KG1 (cell line): ENCODE measurements at places on chromosomes 6 and 20.

DNA sequence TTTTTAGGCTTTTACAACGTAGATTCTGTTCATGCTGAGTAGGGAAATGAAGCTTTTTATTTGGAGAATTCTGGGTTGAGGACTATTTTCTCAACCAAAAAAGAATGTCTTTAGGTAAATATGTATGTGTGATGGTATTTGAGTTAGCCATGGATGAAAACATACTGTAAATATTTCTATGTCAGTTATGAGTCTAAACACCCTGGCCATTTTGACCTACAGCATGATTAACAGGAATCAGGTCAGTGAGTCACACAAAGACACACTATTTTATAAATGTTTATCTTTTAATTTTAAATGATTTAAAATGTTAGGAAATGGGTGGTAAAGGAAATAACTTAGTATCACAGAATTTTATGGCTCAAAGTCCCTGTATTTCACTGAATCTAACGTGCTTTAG, 851.7 kb upstream of the MAP3K7 start:
- no peak for DNase-seq

DNA sequence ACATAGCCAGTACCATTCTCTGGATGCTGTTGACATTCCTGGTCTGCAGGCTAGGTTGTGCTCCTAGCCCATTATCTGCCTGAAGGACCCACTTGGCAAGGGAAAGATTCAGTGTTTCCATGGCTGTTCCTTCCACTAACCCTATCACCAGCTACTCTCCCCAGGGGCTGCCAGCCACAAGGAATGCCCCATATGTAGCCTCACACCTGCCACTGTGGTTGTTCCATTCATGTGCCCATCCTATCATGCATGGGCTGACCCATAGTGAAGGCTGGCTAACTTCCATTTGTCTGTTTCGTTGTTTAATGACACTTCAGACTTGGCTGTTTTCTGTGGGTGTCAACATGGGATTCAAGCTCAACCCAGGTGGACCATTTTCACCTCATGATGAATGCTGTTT, 25.6 kb upstream of the HLA-A start:
- DNase-seq = no peak

DNA sequence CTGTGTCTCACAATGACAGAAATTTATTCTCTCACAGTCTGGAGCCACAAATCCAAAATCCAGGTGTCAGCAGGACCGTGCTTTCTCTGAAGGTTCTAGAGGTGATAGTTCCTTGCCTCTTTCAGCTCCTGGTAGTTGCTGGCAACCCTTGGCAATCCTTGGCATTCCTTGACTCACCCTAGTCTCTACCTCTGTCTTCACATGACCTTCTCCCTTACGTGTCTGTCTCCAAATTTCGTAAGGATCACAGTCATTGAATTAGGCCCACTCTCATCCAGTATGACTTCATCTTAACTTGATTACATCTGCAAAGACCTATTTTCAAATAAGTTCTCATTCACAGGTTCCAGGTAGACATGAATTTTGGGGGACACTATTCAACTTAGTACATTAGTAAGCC, 143.1 kb downstream of the CEP57L1 start:
- no peak for DNase-seq

GRCh38 chr6:48613231-48613949, 502.4 kb upstream of the PTCHD4 start:
- DNase-seq = no peak

- no peak for DNase-seq
Observed at GRCh38 chr6:155936551-155936950, 480.9 kb upstream of the NOX3 start.

DNA sequence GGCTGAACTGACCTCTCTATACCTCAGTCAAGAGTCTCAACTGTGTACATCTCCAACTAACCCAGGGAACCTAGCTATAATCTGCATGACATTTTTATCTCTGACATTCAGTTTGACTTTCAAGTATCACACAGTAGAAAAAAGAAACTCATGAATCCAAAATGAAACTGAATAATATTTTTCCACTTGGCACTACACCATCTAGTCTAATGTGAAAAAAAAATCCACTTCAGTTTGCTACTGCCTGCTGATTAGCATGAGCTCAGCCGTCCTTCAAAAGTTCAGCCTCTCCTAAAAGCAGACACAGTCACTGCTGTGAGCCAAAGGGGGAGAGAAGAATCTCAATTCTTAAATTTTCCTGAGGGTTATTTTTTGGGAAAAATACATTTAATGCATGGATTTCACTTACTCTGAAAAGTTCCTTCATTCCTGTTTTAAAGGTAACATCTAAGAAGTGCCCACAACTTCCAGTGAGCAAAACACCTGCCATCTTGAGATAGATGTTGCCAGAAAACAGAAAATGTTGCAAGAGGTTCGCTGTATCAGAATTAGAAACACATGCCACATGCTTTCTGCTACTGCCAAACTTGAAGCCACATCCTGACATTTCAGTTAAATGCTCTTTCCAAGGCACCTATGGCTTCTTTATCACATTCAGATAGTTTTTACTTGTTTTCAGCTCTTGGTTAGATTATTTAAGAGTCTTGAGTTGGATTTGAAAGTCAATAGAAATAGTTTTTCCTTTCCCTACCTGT, 95.4 kb downstream of the MKKS start:
- DNase-seq = no peak

GRCh38 chr6:18432180-18432579, 45.0 kb downstream of the RNF144B start:
- no peak for DNase-seq

GRCh38 chr6:35173427-35174087, 32.4 kb upstream of the TCP11 start:
- DNase-seq = no peak

GRCh38 chr6:114276783-114277182, 66.0 kb downstream of the HS3ST5 start:
- no peak for DNase-seq

DNA sequence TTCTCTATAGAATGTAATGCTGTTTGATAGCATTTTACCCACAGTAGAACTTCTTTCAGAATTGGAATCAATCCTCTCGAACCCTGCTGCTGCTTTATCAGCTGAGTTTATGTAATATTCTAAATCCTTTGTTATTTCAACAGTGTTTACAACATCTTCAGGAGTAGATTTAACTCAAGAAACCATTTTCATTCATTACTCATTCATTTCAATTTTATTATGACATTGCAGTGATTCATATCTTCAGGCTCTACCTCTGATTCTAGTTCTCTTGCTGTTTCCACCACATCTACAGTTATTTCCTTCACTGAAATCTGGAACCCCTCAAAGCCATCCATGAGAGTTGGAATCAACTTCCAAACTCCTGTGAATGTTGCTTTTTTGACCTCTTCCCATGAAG, 93.7 kb downstream of the ZFAND3 start:
- DNase-seq = no peak

DNA sequence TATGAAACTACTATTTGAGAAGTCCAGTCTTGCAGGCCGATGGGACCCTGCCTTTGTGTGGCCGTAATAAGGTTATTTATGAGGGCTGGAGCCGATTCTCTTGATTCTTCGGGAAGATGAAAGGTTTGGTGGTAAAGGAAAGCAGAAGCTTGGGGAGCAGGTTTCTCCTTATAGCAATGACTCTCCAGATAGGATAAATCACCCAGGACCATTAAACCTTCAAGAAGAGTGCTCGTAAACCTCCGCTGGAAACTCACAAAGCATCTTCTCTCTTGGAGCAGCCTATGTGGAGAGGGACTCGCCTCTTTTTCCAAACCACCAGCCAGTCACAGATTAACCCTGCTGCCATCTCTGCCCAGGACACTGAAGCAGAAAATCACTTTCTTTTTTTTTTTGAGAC, 69.6 kb upstream of the SALL4 start:
- DNase-seq = no peak

GRCh38 chr20:61048302-61048701, 203.8 kb upstream of the CDH4 start:
- no peak for DNase-seq

GRCh38 chr6:155684416-155685196, 229.0 kb upstream of the NOX3 start:
- no peak for DNase-seq

DNA sequence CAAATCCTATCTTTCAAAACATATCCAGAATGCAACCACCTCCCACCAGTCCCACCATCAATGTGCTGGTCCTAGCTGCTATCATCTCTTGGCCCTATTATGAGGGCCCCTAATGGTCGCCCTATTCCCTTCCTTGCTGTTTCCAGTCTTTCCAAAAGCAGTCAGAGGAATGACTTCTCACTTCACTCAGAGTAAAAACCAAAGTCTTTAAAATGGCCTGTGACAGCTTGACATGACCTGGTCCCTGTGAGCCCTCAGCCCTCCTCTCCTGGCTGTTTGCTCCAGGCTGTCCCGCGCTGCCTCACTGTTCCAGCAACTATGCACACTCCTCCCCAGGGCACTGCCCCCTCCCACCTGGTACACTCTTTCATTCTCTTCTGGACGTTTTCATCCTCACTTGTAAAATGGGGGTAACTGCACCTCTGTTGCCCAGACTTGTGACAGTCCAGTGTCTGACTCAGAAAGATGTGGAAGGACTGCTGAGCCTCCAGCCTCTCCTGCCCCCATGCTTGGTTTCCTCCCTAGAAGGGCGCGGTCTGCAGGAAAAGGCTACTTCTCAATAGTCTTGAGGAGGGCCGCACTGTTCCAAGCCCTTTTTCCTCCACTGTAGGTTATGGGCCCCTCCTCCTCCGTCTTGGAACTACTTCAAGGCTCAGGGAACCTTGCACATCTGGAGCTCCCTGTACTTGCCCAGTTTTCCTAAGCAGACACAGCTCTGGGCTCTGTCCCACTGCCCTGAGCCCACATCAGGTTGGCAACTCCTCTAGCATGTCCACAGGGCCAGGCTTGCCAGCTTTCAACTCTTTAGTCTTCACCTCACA, 64.7 kb downstream of the MYH7B start:
- DNase-seq = no peak

- no peak for DNase-seq
Observed at GRCh38 chr20:23680146-23680545, 8.7 kb downstream of the CST4 start.

DNA sequence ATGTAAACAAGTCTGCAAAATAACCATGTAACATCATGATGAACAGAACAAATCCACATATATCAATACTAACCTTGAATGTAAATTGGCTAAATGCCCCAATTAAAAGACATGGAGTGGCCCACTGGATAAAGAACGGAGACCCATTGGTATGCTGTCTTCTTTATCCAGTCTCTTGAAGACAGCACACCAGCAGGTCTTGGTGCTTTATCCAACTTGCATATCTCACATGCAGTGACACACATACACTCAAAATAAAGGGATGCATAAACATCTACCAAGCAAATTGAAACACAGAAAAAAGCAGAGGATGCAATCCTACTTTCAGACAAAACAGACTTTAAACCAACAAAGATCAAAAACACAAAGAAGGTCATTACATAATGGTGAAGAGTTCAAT, 30.3 kb upstream of the EPB41L2 start:
- DNase-seq = no peak

DNA sequence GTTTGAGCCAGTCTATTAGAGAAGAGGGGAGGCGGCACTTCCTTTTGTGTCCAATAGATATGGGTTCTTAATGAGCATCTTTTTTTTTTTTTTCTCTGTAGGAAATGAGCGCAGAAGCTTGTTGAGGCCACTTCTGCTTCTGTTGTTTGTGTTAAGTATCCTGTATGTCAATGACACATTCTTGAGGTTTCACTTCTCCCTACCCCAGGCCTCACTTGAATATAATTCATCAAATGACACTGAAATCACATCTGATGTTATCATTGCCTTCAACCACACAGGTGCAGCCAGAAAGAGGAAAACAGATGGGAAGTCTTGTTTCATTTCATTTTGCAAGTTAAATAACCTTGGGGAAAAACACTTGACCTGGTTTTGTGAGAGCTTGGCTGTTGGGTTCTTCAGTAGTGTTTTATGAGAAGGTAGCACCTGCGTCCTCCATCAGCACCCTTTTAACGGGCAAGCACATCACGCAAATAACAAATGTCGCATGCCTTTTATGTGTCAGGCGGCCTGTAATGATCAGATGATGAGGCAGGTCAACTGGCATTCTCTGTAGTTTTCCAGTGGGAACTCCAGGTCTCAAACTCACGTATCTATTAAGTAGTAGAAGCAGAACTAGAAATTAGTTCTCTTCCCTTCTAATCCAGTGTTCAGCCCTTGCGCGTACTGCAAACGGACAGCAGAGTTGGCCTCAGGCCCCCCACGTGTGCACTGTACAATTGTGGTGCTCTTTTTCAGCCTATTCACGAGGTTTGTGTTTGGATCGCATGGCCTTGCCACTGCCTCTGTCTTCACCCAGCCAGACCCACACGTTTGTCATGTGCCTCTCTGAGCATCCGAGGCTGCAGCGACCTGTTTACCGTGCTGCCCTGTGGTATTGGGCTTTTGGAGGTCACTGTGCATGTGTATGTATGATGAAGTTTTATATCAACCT, 23.5 kb downstream of the PLEKHG1 start:
- DNase-seq = peak; percentile 36
